NCI-H187 treated with DMSO at 0.1 percent for 48 hours (cell line): ENCODE measurements at places on chromosomes 1 and 21.

DNA sequence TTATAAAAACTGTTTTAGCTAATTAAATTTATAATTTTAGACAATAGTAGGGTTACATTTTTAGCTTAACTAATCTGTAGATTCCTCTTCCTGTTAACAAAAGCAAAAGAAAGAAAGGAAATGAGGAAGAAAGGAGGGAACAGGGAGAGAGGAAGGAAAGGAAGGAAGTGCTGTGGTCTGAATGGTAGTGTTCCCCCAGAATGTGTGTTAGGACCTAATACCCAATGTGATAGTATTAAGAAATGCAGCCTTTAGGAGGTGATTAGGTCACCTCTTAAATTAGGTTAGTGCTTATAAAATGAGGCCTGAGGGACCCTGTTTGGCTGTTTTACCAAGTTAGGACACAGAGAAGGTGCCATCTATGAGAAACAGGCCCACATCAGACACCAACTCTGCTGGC, 136.9 kb upstream of the SAMSN1 start:
- DNase-seq = no peak

DNA sequence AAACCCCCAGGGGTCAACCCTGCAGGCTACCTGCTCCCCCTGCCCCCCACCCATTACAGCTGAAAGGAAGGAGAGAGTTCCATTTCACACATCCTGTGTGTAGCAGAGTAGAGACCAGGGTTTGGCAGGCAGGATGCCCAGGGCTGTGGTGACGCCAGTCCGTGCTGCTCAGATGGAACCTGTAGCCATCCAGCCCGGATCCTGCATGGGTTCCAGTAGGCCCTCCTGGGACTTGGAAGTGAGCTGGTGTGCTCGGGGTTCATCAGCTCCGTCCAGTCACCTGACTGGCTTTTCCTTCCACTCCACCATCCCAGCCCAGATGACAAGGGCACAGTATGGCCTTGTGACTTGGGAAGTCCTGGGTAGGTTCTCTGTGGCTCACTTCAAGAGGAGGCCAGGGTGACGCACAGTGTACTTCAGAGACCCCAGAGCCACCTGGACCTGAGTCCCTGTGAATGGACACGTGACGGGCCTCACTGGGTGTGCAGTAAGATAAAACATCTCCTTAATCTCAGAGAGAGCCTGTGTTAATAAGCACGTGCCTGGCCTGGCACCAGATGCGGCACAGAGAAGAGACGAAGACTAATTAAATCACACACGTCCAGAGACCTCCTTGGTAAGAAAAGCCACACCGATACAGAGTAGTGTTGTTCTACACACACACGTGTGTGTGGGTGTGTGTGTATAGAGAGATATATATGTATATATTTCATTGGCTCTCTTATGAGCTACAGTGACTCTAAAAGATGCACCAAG, 16.0 kb downstream of the ITPKB start:
- no peak for DNase-seq

GRCh38 chr1:20771780-20772179, 15.3 kb downstream of the HP1BP3 start:
- DNase-seq = no peak

DNA sequence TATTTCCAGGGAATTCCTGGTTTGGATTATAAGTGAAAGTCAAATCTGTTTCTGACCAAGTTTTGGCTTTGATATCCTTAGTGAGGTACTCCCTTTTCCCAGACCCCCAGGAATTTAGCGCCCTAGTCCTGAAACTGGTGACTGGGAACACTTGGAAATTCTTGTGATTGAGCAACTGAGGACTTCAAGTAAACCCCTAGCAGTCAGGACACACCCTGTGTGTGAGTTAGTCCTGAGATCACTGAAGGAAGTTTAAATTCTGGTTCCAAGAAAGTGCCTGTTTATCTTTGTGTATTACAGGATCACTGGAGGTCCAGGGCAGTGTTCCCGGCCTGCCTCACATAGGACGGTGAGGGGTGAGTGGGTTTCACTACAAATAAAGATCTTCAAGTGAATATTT, 95.1 kb upstream of the F3 start:
- DNase-seq = no peak

DNA sequence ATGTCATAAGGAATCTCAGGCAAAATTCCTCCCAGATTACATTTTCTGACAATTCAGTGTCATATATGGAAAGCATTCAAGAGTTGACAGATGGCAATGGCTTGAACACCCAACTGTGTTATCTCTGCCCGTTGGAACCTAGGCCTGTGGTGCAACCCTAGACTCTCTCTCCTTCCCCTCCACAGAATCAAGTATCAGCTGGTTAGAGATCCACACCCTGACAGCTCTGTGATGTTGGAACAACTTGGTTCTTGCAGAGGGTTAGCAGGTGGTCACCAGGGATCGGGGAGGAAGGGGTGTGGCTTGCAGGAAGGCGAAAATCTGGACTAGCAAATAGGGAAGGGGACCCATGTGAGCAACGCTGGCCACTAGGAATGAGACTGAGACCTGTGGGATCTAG, 26.3 kb downstream of the PCSK9 start:
- no peak for DNase-seq

- DNase-seq = no peak
Measured at GRCh38 chr1:235156265-235156664, 4.8 kb downstream of the RBM34 start.

DNA sequence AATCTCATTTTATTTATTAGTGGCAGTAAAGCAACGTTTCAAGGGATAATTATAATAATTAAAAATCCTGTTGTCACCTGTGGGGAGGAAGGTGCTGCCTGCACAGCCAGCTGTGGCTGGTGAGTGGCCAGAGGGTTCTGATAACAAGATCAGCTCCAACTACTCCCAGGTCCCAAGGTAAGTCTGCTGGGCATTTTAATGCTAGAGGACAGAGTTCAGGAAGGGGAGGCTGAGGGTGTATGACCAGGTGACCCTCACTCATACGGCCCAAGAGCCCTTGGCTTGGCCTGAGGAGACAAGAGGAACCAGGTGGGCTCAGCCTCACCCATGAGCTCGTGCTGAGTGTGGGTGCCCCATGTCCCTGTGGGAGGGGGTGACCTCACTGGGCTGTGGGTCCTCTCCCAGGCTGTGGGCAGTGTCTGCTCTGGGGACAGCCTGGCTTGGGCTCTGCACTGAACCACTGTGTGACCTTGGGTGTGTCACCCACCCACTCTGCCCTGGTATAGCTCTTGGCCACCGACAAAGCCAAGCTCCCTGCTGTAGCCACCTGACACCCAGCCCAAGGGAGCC, 223.8 kb downstream of the PTPRU start:
- DNase-seq = no peak

- DNase-seq = no peak
Measured at GRCh38 chr21:18705971-18706370, 302.4 kb upstream of the TMPRSS15 start.

- no peak for DNase-seq
Measured at GRCh38 chr1:189117072-189117770, 1360.4 kb downstream of the BRINP3 start.

- no peak for DNase-seq
Measured at GRCh38 chr1:101107496-101108110, 82.0 kb upstream of the DPH5 start.

GRCh38 chr1:186802388-186802787, 26.4 kb upstream of the PLA2G4A start:
- no peak for DNase-seq

DNA sequence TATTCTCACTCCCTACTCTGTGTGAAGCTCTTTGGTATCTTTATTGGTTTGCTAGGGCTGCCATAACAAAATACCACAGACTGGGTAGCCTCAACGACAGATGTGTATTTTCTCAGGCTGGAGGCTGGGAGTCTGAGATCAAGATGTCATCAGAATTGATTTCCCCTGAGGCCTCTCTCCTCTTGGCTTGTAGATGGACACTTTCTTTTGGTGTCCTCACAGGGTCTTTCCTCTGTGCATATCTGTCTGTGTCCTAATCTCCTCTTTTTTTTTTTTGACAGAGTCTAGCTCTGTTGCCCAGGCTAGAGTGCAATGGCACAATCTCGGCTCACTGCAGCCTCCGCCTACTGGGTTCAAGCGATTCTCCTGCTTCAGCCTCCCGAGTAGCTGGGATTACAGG, 71.4 kb upstream of the KCNJ6 start:
- DNase-seq = no peak

GRCh38 chr1:234186037-234186688, 187.1 kb upstream of the COA6 start:
- DNase-seq = no peak

GRCh38 chr21:44849616-44850130, 23.8 kb downstream of the PTTG1IP start:
- no peak for DNase-seq

- no peak for DNase-seq
Measured at GRCh38 chr1:39196244-39197215, 8.0 kb upstream of the MACF1 start.

- DNase-seq = no peak
Measured at GRCh38 chr1:214391873-214392645, 111.1 kb downstream of the SMYD2 start.

- no peak for DNase-seq
Measured at GRCh38 chr1:17633654-17634053, 94.2 kb downstream of the ARHGEF10L start.

GRCh38 chr21:22343303-22343702, 1345.1 kb downstream of the NCAM2 start:
- no peak for DNase-seq

DNA sequence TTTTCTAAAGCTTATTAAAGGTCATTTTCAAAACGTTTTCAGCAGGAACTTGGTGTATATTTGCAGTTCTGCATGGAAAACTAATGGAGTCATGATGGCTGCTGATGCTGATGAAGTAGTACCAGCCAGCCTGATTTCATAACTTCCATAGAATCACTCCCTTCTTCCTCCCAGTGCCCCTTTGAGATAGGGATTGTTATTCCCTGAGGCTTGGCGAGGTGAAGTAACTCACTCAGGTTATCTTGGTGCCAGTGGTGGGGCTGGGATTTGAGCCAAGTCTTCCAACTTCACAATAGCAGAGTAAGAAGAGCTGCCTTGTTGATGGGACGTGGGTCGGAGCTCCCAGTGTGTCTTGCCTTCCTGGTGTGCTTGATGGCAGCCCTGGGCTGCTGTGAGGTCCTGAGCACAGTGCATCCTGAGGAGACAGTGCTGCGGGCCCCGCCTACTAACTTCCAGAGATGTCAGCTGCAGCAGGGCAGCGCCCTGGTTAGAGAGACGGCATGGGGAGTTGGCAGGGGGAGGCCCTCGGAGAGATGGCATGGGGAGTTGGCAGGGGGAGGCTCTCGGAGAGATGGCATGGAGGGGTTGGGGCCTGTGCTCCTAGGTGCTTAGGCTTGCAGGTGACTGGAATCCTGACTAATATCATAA, 92.6 kb downstream of the PCBP3 start:
- DNase-seq = no peak

GRCh38 chr1:20793236-20793635, 6.1 kb upstream of the HP1BP3 start:
- no peak for DNase-seq

- no peak for DNase-seq
Measured at GRCh38 chr1:246599315-246599714, 33.1 kb downstream of the CNST start.

GRCh38 chr1:233368789-233369130, 41.2 kb downstream of the MAP3K21 start:
- no peak for DNase-seq

- no peak for DNase-seq
Measured at GRCh38 chr1:57966751-57967406, 543.0 kb upstream of the DAB1 start.

DNA sequence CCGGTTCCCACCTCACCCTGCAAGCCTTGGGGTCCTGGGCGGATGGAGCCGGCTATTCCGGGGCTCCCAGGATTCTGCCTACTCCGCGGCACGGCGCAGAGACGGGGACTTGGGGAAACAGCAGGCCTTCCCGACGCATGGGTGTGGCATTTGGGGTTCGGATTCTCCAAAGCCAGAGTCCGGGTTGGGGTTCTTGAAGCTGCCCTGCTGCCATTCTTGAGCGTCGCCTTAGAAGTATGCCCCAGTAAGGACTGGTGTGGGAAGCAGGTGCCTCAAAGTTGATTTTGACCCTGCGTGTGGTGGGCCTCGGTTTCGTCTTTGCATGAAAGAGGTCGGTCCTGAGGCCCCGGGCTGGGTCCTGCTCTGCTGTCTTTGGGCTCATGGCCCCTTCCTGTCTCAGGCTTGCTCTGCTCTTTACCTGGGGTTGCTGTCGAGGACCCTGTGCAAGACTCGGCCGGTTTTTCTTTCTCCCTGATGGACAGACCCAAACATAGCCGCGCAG, 696 bp downstream of the GUK1 start:
- DNase-seq = no peak
